Stomach (tissue), 19 donors: ENCODE measurements at places on chromosomes 2 and 18. TPM values are rescaled to one million over a fixed set of nuclear protein-coding genes. Genes with fewer than 3 reads are reported as not detected.

DNA sequence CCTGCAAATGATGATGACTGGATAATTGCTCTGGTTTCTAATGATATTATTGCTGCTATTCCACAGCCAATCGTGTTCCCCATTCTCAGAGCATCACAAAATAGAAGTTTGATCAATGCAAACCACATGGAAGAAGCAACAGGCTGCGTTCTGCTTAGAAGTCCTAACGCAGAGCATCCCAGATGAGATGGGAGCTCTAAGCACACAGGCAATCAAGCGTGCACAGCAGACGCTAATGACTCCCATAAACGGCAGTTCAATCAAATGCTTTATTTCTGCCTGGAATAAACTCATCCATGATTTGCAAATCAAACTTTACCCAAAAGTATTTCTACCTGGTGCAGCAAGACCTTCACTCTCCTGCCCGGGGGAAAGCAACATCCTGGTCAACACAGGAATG, 304.2 kb downstream of the FBXO15 start:
- H3K4me3 ChIP-seq, result no peak overlapping the region
- no peak for DNase-seq
- no peaks in the 10 kb centered on the region for H3K4me1 ChIP-seq
- no peaks in the 10 kb centered on the region for H3K36me3 ChIP-seq

- no peaks in the 10 kb centered on the region for H3K27me3 ChIP-seq
- no peak overlapping the region for H3K27ac ChIP-seq
- no peaks in the 10 kb centered on the region for H3K4me1 ChIP-seq
- H3K4me3 ChIP-seq, result no peak overlapping the region
- H3K36me3 ChIP-seq, result no peaks in the 10 kb centered on the region
Measured at GRCh38 chr2:201949181-201949926, 84.3 kb upstream of the FZD7 start.

DNA sequence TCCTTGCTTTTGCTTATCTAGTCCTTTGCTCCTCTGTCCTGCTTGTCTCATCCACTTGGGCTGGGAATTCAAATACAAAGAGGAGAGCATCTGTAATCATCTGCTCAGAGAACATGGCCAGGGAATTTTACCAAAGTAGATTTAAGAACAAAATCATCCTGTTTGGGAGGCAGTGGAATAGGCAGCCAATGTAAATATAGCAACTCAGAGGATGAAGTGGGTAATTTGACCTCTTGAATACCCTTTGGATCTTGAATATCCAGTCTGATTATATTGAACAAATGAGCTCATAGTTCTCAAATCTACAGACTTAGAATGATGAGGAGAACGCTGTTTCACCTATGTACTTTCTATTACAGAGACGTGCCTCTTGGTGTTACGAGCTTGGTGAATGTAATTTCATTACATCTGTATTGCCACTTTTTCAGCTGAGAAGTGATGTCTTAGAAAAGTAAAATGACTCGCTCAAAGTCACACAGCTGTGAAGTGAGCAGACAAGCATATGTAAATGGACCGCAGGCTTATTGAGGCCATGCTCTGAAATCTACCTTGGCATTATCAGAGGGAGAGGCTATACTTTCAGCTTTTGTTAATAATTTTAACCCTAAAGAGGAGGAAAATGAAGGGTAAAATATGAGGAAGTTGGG, 266.3 kb downstream of the MTX2 start:
- H3K4me1 ChIP-seq, result no peaks in the 10 kb centered on the region
- H3K27ac ChIP-seq, result no peak overlapping the region
- no peak overlapping the region for H3K4me3 ChIP-seq
- no peak for DNase-seq
- H3K36me3 ChIP-seq, result no peaks in the 10 kb centered on the region

DNA sequence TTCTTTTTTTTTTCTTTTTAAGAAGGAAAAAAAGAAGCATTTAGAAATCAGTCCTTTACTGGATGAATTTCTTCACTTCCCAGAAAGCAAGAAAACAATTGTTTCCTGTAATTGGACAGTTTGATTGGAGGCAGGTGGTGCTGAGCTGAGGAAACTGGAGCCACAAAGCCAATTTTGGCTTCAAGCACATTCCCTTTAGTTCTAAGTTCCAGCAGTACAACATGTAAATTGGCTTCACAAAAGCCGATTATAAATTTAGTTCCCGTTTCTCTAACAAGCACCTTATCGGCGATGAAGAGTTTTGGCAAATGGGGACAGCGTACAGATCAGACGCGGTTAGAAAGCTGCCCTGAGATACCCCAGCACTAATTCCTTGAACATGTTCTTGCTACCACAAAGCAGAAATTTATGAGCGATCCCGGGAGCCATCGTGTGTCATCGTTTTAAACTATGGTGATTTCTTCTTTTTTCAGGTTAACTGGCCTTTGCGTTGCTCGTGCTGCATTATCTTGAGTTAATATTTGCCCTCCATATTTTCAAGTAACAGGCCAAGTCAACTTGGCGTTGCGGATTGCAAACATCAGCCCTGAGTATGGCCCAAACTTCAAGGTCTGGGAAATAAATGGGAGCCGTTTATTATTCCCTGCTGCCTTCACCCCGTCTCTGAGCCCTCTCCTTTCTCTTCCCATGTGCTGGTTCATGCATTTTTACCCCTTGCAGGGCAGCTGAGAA, 190.4 kb upstream of the ID2 start:
- DNase-seq, result peak; percentile 66
- H3K27ac ChIP-seq, result peak overlapping the region; percentile 60
- peaks cover 17% of the 10 kb centered on the region for H3K27me3 ChIP-seq
- H3K36me3 ChIP-seq, result no peaks in the 10 kb centered on the region
- no peak overlapping the region for H3K4me3 ChIP-seq

Gene TSPYL6
- not detected for total RNA-seq

Gene REG1B
- total RNA-seq, result not detected

- H3K36me3 ChIP-seq, result no peaks in the 10 kb centered on the region
- no peak overlapping the region for H3K27ac ChIP-seq
- H3K4me3 ChIP-seq, result no peak overlapping the region
- no peaks in the 10 kb centered on the region for H3K27me3 ChIP-seq
Measured at GRCh38 chr18:24702001-24702515, 241.6 kb downstream of the HRH4 start.
